ENCODE measurements at places on chromosomes 12 and 14. TPM values are rescaled to one million over a fixed set of nuclear protein-coding genes. Genes with fewer than 3 reads are reported as not detected.

MTRFR gene
- total RNA-seq = 15.1 TPM

ADCY4 gene
- total RNA-seq = 0.75 TPM

HOXC9 gene
- total RNA-seq = not detected

DNA sequence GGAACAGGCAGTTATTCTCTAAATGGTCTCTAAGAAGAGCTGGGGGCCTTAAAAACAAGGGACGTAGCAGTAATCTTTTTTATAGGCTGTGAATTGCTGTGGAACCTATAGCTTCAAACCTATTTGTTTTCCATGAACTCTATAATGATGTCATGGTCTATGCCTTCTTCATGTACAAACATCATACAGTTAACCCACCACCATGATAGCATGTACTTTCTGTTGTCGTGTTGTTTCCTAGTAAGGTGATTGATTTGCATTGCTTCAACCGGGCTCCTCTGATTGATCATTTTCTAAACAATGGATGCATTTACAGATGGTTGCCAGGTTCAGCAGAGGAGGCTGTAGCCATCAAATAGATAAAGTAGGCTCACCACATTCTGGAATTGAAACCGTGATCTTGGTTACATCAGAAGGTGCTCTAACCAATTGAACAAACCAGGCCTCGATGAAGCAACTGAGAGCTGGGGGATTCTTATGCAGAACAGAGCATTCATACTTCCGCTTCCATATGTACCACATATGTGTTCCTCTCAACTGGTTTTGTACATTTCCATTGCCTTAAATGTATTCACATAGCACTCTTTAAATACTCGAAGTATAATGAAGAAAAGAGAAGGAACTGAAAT is 25.6 kb upstream of the PCNX1 start:
- no peak overlapping the region for H3K27ac ChIP-seq
- DNase-seq = no peak
- no peaks in the 10 kb centered on the region for H3K36me3 ChIP-seq
- H3K4me1 ChIP-seq = peaks cover 5% of the 10 kb centered on the region
- H3K4me3 ChIP-seq = no peak overlapping the region

CBLN3 gene
- total RNA-seq = 1.9 TPM

GRCh38 chr12:67757651-67758050 is 109.1 kb downstream of the DYRK2 start:
- DNase-seq = no peak
- no peak overlapping the region for H3K27ac ChIP-seq
- H3K4me3 ChIP-seq = no peak overlapping the region
- peaks cover 16% of the 10 kb centered on the region for H3K4me1 ChIP-seq
- H3K27me3 ChIP-seq = no peaks in the 10 kb centered on the region

DNA sequence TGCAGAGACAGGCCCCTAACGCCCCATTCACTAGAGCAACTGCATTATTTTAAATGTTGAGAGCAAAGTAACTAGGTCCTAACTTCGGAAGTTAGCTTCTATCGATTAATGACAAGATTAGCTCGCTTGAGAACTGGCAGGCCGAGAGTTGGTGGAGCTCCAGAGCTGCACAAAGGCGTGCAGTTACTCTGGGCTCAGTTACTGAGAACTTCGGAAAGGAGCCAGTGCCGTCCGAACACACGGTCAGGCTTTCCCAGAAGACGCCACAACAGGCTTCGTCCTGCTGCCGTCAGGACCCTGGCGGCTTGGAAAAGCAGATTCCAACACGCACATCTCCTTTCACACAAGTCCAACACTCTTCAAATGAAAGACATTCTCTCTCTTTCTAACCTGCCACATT is 45.4 kb upstream of the TESC start:
- peaks cover 14% of the 10 kb centered on the region for H3K36me3 ChIP-seq
- no peaks in the 10 kb centered on the region for H3K27me3 ChIP-seq
- H3K4me1 ChIP-seq = peaks cover 27% of the 10 kb centered on the region
- H3K4me3 ChIP-seq = no peak overlapping the region
- no peak overlapping the region for H3K27ac ChIP-seq

TSPAN8 gene
- 0.33 TPM for total RNA-seq

GRIN2B gene
- not detected for total RNA-seq
